ENCODE measurements at places on chromosomes 5 and 9.

GRCh38 chr9:72996114-72996513 is 43.3 kb upstream of the ALDH1A1 start:
- no peak for DNase-seq

DNA sequence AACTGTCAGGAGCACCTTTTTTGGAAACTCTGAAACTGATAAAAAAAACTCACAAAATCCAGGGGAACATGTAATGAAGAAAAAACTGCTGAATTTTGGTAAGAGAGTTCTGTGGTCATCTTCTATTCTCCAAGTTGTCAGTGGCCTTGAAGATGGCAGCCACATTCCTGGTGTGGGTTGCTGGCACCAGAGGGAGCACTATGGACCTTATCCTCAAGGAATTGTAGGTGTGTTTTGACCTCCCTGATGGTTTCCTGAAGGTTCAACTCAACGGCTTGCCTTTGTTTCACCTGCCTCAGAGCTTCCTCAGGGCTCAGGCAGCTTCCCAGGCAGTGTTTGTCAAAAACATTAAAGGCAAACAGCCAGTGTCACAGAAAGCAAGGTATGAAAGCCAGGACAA is 2.2 kb upstream of the SLC38A9 start:
- no peak for DNase-seq

GRCh38 chr5:33462456-33462855 is 21.7 kb downstream of the TARS1 start:
- DNase-seq: no peak

DNA sequence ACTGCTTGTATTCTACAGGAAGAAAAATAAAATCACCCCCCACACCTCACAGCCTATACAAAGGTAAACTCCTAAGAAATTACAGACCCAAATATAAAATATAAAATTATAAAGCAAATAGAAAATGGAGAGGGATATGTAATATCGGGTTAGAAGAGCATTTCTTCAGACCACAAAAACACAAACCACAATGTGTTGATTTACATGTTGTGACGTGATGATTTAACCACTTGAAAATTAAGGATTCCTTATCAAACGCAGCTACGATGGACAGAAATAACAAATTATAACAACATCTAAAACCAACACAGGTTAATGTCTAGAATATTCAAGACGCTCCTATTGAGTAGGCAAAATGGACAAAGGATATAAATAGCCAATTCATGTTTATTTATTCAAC is 26.3 kb downstream of the SSBP2 start:
- DNase-seq: no peak

GRCh38 chr9:113886933-113887332 is 10.8 kb downstream of the ZNF618 start:
- DNase-seq: no peak

- DNase-seq: no peak
Observed at GRCh38 chr5:169174923-169175322, 126.0 kb downstream of the SLIT3 start.

- DNase-seq: no peak
Observed at GRCh38 chr9:7676609-7677156, 122.9 kb downstream of the DMAC1 start.

GRCh38 chr5:1555011-1555807 is 31.4 kb upstream of the LPCAT1 start:
- no peak for DNase-seq

GRCh38 chr9:111253742-111254437 is 76.1 kb downstream of the OR2K2 start:
- DNase-seq: no peak

DNA sequence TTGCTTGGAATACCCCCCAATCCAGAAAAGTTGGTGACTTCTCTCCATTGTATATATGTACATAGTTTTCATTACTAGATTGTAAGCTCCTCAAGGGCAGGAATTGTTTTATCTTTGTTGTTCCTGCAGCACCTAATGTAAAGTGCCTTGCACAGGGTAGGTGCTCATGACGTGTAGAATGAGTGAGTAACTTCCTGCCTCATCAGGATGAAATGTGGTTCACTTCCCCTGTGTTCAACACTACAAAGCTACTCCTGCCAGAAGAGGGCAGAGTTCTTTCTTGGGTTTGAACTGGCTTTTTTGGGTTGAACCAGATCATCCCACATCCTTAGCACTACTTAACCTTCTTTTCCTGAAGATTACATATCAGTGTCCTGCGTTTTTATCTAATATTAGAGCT is 23.9 kb downstream of the GTF3C4 start:
- DNase-seq: no peak

DNA sequence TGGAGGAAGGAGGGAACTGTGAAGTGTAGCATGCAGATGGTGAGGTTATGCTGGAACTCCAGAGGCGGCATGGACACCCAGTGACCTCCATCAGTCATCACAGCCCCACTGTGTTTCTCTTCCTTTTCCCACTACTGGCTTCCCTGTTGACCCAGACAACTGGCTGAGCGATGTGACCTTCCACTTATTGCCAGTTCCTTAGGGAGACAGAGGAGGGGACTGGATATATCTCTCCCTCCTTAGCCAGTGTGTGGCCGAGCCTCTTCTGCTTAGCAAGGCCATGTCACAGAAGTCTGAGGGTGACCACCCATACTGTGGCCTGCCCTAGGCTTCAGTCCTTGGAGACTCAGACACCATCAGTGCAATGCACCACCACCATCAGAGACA is 3.0 kb upstream of the PHYKPL start:
- DNase-seq: no peak

GRCh38 chr5:34708777-34709176 is 52.6 kb downstream of the RAI14 start:
- no peak for DNase-seq

DNA sequence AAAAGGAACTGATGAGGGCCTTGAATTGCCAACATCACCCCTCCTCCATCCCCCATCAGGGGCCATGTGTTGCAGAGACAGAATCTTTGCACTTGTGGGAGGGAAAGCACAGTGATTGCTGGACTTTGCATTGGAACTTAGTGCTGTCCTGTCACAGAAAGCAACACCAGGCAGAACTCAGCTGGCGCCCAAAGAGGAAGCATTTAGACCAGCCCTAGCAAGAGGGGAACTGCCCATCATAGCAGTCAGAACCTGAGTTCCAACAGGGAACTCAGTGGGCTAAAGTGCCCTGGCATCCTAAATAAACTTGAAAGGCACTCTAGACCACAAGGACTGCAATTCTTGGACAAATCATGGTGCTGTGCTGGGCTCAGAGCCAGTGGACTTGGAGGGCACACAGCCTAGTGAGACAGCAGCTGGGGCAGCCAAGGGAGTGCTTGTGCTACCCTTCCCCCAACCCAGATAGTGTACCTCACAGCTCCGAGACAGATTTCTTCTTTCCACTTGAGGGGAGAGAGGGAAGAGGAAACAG is 128.1 kb downstream of the ACTL7B start:
- peak; percentile 51 for DNase-seq

- DNase-seq: no peak
Observed at GRCh38 chr9:135139366-135139959, 52.0 kb downstream of the OLFM1 start.

- DNase-seq: no peak
Observed at GRCh38 chr5:155311721-155312120, 298.2 kb downstream of the KIF4B start.

GRCh38 chr5:3216386-3216785 is 379.2 kb upstream of the IRX1 start:
- DNase-seq: no peak

DNA sequence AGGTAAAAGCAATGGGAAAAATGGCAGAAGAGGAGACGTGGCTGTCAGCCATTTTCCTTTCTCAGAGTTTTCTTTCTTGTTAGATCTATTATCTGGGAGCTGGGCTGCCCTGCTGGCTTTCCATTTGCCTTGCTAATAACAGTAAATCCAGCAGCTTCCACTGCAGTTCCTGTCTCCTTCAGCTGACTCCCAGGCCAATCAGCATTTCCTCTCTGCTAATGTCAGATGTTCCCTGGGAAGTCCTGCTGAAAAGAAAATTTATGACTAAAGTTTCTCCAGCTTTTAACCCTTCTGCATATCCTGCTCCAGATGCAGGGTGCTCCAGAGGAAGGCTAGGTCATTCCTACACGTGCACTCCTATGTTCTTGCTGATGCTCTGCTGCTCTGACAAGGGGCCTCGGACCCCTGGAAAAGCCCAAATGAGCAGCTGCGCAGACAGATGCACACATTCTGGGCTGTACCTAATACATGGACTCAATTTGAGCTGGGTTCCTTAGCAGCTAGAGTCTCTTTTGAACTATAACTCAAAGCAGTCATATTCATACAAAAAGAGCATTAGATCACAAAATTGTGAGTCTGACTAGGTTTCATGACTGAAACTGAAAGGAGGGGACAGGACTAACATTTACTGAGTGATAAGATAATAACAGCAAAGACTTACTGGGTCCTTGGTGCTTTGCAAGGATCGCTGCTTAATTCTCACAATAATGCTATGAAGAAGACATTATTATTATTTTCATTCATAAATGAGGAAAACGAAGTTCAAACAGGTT is 182.2 kb downstream of the MAPKAP1 start:
- peak; percentile 85 for DNase-seq

GRCh38 chr5:73615085-73615484 is 10.9 kb upstream of the ARHGEF28 start:
- DNase-seq: no peak

DNA sequence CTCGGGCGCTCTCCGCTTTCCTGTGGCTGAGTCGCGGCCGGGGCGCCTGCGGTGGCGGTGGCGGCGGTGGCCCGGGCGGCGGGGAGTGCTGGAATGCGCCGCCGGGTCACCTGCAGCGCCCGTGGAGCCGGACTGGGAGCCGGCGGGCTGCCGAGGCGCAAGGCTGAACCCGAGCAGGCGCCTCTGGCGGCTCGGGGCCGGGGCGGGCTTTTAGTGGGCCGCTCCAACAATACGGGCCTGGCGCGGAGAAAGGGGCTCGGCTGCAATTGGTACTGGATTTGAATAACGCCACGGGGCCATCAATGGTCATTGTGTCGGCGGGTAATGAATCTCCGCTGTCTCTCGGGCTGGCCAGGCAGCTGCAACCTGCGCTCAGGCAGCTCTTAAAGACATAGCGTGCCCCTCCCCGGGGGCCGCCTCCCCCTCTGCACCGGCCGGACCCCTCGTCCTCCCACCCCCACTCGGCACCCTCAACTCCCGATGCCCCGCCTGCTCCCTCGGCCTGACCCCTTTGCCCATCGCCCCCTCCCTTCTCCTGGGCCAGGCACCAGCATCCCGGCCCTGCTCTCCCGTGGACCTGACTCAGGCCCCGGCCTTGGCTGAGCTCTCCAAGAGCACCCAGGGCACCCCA is 22.1 kb downstream of the URM1 start:
- DNase-seq: no peak

- DNase-seq: no peak
Observed at GRCh38 chr9:105833271-105833975, 139.1 kb downstream of the TMEM38B start.

- DNase-seq: no peak
Observed at GRCh38 chr5:140574165-140574564, 9.5 kb downstream of the SLC35A4 start.

DNA sequence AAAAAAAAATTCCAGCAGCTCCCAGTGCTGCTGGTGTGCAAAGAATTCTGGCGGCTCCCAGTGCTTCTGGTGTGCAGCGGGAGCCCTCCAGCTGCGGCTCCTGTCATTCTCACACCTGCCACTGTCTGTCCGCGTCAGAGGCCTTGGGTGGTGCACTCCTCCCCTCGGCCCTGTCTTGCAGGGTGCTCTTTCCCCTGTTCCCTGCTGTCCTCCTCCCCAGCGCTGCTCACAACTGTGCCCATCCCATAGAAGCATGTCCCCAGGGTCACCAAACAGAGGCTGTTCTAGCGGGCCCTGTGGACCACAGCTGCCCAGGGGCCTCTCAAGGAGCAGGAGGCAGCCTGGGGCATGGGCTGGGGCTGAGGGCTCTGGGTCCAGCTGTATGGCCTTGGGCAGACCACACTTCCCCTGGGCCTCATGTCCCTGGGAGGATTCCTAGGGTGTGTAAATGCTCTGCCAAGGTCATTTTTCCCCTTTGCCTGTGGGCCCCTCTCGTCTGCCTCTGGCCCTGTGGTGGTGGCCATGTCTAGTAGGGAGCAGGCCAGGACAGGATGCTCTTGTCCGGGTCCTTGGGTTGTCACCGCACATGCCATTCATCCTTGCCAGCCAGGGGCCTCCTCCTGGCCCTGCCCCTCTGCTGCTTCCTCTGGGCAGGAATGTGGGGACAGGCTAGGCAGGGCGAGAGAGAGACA is 68.2 kb downstream of the PHF2 start:
- peak; percentile 76 for DNase-seq

- DNase-seq: no peak
Observed at GRCh38 chr9:86639899-86640379, 285.7 kb upstream of the TUT7 start.

GRCh38 chr5:125492977-125493376 is 746.5 kb upstream of the ZNF608 start:
- peak; percentile 22 for DNase-seq

GRCh38 chr5:127508644-127509373 is 8.6 kb upstream of the PRRC1 start:
- DNase-seq: no peak

GRCh38 chr9:75889977-75890471 is 449 bp upstream of the PCSK5 start:
- peak; percentile 76 for DNase-seq

DNA sequence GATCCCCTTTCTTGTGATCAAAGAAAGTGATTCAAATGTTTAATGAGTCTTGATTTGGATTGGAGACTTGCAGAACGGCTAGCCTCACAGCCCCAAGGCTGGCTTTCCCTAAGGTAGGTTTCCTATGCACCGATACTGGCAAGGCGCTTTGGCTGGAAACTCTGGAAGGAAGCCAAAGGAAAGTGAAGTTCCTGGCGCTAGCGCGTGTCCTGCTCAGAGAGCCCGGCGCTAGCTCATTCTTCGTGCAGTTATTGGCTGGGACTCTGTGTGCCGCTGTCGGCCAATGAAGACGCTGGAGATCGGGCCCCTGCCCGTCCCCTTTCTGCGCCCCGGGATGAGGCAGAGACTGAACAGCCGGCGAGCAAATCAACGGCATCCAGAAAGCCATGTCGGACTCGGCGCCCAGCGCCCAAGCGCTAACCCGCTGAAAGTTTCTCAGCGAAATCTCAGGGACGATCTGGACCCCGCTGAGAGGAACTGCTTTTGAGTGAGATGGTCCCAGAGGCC is at the start of gene PCDHGC3:
PCDHGC3 (plus strand) TSS at position 342 of the 507 bp plus-strand sequence; CDS start at position 493, 151 bp downstream.
- peak; percentile 97 for DNase-seq

DNA sequence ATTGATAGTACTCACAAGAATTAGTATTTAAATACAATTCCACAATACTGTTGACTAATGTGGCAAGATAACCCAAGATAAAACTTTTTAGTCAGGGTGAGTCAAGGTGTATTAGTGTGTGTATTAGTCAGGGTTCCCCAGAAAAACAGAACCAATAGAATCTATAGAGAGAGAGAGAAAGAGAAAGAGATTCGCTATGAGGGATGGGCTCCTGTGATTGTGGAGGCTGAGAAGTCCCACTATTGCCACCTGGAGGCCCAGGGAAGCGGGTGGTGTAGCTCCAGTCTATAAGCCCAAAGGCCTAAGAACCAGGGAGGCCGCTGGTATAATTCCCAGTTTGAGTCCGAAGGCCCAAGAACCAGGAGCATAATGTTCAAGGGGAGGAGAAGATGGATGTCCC is 10.0 kb upstream of the SHISAL2B start:
- DNase-seq: no peak

GRCh38 chr5:10736354-10736753 is 24.7 kb downstream of the DAP start:
- DNase-seq: no peak
